ENCODE measurements at places on chromosomes 5 and 9.

DNA sequence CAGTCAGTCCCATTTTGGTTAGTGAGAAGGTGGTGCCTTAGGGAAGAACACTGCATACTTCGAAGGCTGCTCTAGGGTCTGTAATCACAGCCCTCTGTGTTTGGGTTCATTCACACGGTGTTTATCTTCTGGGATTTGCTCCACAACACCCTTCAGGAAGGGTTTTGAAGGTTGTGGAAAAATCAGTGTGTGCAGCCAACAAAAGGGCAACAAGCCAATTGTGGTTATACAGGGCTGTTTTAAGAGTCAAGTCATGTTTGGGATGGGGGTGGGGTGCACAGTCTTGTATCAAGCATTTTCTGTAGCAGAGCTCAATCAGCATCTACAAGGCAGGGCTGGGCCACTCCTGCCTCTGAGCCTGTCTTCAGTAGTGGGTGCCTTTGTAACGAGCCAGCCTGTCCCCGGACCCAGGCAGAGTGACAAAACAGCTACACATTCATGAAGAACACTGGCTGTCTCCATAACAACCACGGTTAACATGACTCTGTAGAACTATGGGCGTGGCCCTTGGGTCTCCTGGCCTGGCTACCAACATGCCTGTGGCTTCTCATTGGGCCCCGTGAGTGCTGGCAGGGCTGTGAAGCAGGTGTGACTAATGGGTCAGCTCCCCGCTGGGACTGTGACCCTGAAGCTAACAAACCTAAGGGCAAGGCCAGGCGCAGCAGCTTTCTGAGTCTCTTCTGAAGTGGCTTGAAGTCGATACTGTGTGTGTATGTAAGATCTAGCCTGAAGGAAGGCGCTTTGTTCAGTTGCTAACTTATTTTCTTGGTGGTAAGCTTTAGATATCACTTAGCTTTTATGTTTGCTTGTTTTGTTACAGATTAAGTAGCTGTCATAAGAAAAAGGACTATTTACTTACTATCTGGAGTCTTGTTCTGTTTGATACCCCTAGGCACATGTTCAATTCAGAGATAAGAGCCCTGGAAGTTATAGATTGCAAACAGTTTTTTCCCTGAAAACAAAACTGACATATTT, 27.9 kb upstream of the GOLM1 start:
- DNase-seq, result peak; percentile 87

DNA sequence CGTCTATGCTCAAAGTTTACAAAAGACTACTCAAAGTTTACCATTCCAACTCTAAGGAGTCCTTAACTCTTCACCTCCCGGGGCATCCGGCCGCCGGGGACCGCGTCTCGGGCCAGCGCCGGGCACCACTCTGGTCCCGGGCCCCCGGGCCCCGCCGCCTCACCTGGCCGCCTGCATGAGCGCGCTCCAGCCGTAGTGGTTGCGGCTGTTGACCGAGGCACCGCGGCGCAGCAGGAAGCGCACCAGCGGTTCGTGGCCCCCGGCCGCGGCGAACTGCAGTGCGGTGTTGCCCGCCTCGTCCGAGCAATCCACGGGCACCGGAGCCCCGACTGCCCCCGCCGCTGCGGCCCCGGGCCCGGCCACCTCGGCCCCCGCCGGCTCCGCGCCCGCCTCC, 388 bp downstream of the ANKS6 start:
- peak; percentile 44 for DNase-seq

DNA sequence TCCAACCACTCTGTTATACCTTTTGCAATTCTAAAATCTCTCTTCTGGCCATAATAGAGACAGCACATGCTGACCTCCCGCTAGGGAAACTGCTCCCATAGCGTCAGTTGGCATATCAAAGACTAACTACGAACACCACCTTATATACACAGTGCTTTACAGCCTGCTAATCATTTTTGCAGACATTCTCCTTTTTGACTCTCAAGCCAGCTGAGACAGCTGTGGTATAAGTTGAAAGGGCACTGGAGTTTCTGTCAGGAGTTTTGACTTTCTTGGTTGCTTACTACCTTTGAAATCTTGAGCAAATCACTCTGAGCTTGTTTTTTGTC, 160.2 kb upstream of the TBCA start:
- no peak for DNase-seq

GRCh38 chr9:27765266-27766072, 192.2 kb upstream of the C9orf72 start:
- DNase-seq, result no peak

- DNase-seq, result no peak
These were observed 11.5 kb upstream of the SSBP2 start for GRCh38 chr5:81762401-81762800.

- DNase-seq, result peak; percentile 89
These were observed 11.4 kb upstream of the DAB2IP start for GRCh38 chr9:121640076-121640475.

Measured in colonic mucosa (tissue), 4 donors.